Fibroblast of upper back skin (primary cell): ENCODE measurements at places on chromosomes 1 and 21.

DNA sequence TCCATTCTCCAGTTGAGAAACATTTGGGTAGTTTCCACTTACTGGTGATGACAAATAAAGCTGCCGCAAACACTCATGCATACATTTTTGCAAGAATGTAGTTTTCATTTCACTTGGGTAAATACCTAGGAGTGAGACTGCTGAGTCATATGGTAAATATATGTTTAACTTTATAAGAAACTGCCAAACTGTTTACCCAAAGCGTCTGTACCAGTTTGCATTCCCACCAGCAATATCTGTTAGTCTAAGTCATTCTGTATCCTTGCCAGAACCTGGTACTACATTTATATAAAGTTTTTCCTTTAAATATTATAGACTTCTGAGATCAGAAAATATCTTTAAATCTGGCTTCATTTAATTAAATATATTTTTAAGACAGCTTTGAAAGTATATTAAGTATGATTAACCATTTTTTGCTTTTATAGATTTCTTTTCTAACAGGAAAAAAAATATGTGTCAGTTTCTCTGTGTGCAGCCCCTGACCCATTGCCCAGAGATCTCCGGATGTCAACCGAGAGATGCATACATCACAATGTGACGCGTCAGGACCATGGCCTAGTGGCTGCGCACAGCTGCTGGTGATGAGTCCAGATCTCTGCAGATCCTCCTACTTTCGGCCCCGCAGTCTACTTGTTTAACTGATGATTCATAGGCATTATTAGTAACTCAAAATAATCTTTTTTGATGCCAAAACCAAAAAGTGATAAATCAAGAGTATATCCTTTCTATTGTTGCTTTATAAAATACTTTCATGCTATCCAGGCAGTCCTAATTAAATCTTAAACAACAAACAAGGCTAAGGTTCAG is 227.1 kb upstream of the MAP1LC3C start:
- peak; percentile 7 for DNase-seq

- no peak for DNase-seq
Observed at GRCh38 chr1:60126723-60127122, 53.2 kb upstream of the C1orf87 start.

- no peak for DNase-seq
Observed at GRCh38 chr1:96366516-96366915, 355.1 kb upstream of the PTBP2 start.

- DNase-seq: no peak
Observed at GRCh38 chr1:48263041-48263440, 40.5 kb downstream of the SLC5A9 start.

DNA sequence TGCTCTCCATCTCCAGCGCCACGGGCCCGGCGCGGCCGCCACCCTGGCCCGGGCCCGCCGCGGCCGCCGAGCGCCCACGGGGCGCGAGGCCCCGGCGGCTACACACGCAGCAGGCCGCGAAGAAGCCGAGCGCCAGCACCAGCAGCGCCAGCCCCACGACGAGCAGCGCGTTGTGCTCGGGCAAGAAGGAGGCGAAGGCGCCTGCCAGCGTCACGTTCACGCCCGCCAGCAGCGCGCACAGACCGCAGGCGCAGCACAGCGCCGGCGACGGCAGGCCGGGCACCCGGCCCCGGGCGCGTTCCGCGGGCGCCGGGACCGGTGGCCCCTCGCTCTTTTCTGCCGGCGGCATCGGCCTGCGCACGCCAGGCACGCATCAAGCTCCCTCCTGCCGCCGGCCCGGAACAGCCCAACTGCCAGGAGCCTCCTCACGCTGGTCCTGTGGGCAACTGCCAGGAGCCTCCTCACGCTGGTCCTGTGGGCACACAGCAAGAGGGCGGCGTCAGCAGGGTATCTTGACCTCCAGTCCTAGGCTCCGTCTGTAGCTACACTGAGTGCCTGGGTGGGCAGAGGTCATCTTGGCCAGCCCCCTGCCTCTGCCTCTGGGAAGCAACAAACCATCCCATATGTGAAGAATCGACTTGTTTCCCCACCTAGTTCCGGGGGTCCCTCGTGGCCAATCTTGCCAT is 18.1 kb downstream of the KNCN start:
- DNase-seq: peak; percentile 24

- no peak for DNase-seq
Observed at GRCh38 chr1:150299716-150300115, 6.1 kb downstream of the MRPS21 start.
